GM13976 (cell line): ENCODE measurements at places on chromosomes 2 and 18.

DNA sequence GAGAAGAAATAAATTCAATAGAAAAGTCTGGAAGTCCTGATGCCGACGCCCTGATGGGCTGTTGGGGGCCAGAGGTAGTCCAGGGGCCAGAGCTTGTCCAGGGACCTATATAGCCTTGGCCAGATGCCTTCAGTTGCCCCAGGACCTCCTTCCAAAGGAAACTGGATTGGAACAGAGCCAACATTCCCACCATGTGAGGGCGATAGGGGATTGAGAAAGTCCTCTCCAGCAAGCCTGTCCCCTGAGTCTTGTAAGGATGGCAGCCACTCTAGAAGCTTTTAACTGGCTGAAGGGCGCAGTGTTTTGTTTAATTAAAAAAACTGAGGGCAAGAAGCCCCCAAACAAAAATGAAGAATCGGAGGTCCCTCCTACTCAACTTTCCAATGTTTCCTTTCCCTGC is 54.9 kb upstream of the CDCA7 start:
- DNase-seq: no peak

DNA sequence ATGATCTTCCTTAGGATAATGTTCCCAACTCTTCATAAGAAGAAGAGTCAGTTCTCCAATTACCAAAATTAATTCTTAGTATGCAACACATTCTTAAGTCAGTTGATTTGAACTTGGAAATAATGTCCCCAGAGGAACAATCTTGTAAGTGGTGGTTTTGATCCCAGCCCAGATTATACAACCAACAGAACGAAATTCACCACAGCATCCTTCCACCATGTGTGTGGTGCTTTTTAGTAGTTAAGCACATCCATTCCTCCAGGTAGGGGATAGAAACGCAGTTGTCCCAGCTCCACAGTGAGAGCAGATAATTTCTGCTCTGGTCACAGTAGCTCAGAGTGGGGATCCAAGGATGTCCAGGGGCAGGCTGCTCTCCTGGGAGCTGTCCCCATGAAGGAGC is 161.7 kb upstream of the SLC39A10 start:
- no peak for DNase-seq

DNA sequence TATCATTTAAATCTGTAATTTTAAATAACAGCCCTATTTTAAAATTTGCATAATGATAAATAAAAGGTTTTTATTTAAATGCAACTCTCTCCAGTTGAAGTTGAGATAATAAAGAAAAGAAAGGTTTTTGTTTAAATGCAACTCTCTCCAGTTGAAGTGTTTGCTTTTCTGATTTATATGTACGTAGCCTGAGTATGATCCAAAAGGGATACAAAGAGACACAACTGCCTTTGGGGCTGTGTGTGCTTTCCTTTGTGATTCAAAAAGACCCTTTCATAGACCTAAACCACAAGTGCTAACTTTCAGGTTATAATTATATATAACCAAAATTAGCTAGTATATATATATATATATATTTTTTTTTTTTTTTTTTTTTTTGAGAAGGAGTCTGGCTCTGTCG is 76.2 kb upstream of the MFF start:
- no peak for DNase-seq

- no peak for DNase-seq
Measured at GRCh38 chr2:233358947-233359346, 4.7 kb downstream of the DGKD start.

- DNase-seq: no peak
Measured at GRCh38 chr2:121309801-121310200, 24.8 kb upstream of the TFCP2L1 start.

- DNase-seq: no peak
Measured at GRCh38 chr18:79245517-79246001, 150.2 kb upstream of the NFATC1 start.

- DNase-seq: no peak
Measured at GRCh38 chr2:176291809-176292283, 22.6 kb downstream of the MTX2 start.

GRCh38 chr2:25504266-25504665 is 162.5 kb upstream of the DNMT3A start:
- no peak for DNase-seq

DNA sequence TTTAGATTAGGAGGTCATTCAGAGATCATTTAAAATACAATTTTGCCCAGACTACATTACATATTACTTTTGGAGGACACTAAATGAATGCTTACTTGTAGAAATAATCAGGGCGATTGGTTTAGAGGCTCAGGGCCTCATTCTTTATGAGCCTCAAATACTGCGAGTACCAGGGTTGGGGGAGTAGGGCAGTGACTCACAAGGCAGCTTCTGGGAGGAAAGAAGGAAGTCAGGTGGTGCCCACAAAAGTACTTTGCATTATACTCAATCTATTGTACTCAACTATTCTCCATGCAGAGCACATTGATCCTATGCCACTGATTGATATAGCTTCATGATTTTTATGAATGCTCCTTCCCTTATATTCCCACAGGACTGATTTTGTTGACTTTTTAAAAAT is 166.9 kb downstream of the SOCS6 start:
- no peak for DNase-seq

DNA sequence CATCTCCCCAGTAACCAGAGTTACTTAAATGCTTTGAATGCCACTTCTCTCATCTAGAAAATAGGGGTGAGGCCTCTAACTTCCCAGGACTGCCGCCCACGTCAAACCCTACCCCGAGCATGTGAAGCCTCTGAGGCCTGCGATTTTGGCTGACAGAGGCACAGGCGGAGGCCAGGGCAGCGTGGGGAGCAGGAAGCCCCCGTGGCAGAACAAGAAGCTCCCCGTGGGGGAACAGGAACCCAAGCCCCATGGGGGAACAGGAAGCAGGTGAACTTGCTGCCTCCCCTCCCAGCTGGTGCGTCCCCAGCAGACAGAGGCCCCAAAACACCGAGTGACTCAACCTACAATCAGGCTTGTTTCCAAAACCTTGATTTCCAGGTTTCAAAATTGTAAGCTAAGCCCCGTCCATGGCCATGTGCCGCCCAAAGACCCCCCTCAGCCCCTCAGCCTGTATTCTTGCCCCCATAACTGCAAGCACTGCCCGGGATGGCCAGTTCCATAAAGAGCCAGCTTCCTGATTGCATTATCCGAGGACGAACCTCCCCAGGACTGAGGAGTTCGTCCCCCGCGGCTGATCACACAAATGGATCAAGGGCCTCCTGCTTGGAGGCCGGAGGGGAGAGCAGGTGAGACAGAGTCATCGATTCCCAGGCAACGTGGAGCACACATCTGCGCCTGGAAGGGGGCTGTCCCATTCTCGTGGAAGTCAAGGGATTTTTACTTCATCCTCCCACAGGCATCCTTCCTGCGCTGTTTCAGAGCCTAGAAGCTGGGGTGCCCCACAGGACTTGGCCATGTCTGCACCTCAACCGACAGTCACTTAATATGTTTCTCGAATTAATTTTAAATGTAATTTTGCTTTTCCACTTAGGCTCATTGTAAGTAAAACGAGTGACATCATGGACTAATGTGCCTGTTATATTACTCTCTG is 36.3 kb upstream of the CTDP1 start:
- peak; percentile 67 for DNase-seq
